Anterior cingulate cortex (tissue), 58 donors: ENCODE measurements at places on chromosomes 1 and 21.
A peak's percentile ranks its signal among the peaks of the same experiment; 100 is the strongest.

DNA sequence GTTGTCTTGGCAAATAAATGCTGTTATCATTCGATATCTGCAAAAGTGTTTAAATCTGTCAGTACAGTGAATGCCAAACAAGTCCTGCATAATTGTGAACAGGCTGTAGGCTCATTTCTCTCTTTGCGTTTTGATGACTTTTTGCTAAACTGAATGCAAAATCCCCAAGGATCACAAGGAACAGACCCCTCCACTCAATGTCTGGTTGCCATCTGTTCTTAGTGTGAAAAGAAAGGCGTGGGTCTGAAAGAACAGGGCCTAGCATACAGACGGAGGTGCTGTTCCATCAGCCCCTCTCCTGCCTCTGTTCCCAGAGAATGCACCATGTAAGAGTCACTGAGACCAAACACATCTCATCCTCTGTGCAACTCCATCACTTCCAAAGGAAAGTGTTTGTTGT is 40.4 kb downstream of the EIF2B3 start:
- DNase-seq = no peak

DNA sequence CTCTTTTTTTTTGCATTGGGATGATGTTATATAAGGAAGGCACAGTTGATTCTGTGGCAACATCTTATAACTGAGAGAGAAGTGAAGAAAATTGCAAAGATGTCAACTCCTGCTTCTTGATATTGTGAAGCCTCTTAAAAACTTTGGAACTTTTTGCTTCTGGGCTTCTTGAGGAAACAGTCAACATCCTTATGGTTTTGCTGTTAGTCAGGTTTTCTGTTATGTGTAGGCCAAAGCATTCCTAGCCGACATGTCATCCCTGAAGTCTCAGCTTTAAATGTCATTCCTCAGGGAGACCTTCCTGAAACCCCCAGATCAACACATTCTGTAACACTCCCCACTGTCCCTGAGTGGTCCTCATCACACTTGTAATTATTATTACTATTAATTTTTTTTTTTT is 12.6 kb downstream of the FALEC start:
- DNase-seq = no peak

- no peak for DNase-seq
These were observed 167.1 kb upstream of the BEND5 start for GRCh38 chr1:48943826-48944225.

DNA sequence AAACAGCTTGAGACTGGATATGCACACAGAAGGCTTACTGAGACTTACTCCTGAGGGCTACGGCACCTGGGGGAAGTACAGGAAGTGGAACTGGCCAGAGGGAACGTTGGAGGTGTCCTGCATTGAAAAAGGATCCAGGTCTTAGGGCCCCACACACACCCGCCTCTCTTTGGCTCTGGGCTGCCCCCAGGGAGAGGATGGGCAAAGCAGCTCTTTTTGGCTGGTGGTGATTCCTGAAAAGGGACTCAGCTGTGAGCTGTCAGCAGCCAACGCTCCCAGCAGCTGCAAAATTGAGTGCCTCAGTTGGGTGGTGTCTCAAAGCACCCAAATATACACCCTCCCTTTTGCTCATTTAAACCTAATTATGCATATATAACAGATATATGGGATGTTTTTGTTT is 213.2 kb downstream of the TNR start:
- DNase-seq = peak; percentile 6

DNA sequence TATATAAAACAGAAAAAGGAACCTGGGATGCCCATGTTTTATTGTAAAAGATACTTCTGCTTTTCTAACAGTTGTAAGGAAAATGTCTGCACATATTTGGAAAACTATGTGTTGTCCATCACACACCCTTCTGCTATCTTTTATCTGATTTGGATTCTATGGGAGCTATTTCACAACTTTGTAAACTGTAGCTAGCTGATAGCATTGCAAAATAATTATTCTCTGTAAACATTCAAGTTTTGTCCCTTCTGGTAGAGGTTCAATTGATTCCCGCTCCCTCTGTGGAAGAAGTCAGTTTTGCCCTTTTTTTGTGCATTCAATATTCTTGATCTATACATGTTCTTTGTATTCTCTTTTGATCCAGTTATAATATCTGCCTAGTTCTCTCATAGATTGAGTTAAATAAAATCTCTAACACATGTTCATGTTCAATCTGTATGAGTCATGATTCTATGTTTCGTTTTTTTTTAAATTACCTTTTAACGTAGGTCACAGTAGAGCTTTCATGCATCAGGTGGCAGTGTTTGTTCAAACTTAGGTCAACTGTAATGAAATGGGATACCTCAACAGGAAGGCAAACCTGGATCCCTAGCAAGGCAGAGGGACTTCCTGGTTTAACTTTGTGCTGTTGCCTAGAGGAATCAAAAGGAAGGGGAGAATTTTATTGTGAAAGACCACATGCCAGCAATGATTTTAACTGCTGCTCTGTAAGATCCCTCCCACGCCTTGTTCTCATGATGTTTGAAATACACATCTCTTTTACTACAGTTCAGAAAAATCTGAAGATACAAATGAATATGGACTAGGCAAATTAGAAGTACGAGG is 26.0 kb upstream of the BCL9 start:
- DNase-seq = no peak

DNA sequence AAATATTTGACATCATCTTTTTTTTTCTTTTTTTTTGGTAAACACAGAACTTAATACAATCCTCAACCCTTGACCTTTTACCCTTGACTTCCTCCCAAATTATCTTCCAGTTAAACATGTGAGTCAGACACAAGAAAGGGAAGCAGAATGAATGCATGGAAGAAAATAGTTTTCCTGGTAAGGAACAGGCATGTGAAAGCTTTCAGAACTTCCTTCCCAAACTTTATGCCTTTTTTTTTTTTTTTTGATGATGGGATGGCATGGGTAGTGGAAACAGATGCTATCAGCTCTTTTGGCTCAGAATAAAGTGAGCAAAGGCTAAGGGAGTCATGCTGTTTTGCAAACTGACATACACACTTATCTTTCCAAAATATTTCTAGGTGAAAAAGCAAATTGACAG is 1079.1 kb downstream of the TTLL7 start:
- DNase-seq = no peak

DNA sequence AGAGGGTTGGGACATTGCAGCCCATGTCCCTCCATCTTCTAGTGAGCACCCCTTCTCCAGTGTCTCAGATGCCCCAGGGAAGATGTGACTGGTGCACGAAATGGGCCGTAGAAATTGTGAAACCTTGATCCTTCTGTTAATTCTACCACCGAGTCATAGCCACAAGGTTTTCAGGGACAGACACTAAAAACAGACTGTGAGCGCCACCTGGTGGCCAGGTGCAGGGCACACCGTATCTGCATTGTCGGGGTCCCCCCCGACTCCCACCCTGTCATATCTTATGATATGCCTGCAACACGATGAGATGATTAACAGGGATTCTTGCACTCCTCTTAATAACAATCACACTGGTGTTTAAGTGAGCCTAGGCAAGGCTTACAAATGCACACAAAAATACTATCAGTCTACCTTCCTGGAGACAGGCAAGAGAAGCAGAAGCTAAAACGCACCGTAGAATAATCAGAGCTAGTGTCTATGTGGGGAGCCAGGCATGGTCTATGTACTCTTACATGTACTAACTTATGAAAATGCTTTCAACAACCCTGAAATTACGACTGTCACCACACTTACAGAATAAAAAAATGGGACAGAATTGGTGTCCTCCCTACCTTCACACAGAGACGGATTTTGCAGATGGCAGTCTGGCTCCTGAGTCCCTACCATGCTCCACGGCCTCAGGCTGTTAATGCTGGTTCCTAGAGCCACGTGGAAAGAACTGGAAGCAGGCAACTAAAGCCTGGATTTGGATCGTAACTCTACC is 57.9 kb downstream of the FHAD1 start:
- DNase-seq = peak; percentile 8

- DNase-seq = no peak
These were observed 272.9 kb upstream of the CSF3R start for GRCh38 chr1:36755303-36756230.

- no peak for DNase-seq
These were observed 27.1 kb downstream of the CITED4 start for GRCh38 chr1:40834968-40835545.

GRCh38 chr1:157596384-157596783 is 1.5 kb downstream of the FCRL4 start:
- no peak for DNase-seq

- DNase-seq = no peak
These were observed 9.2 kb downstream of the ADCY10 start for GRCh38 chr1:167904652-167905130.

DNA sequence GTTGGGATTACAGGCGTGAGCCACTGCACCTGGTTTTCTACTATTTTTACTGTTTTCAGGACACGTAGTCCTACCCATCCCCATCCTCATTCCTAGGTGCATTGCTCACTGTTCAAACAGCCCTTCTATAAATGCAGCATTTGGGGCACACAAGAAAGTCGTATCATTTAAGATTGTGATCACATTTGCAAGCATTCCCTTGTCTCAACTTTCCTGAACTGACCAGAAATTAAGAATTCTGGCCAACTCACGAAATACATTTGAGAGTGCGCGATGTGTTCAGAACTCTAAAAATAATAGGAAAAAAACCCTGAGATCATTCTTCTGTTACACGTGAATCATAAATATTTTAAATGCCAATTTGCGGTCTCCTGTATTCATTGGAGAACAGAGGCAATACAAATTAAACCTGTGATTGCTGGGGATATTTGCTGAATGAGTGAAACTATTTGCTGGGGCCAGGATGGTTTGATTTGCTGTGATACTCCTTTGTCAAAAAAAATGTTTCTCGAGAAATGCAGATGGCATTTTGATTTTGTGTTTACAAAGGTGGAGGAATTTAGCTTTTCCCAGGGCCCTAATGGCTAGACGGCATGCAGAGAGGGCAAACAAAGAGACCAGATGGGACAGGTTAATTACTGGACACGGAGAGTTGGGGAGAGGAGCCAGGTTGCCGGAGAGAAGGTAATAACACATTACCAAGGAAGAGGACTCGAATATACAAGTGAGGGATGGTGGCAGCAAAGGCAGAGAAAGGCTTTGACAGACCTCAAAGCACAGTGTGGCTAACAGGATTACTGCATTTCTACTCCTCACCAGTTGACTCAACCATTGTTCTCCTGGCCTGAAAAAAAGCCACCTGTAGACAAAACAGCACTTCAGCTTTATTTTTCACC is 38.4 kb downstream of the STPG1 start:
- no peak for DNase-seq

- DNase-seq = no peak
These were observed 6.5 kb downstream of the SOAT1 start for GRCh38 chr1:179300112-179300511.

DNA sequence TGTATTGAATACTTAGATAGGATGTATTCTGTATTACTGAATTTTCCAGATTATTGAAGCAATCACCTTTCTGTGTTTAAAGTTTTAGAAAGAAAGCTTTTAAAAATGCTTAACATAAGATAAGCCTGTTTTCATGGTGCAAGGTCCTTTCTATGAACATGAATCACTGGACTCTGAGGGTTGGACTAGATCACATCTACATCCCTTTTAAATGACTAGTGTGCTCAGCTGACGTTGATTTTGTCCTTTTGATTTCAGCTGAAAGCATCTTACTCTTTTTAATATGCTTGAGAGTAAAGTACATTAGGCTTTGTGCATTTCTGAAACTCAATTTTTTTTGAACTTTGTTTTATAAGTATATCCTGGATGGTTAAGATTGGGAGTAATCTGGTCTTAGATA is 16.2 kb downstream of the MIER1 start:
- no peak for DNase-seq

- DNase-seq = no peak
These were observed 1.1 kb downstream of the TTC3 start for GRCh38 chr21:37074197-37074510.

- no peak for DNase-seq
These were observed 1761.9 kb downstream of the PLA2G4A start for GRCh38 chr1:188590641-188591040.

DNA sequence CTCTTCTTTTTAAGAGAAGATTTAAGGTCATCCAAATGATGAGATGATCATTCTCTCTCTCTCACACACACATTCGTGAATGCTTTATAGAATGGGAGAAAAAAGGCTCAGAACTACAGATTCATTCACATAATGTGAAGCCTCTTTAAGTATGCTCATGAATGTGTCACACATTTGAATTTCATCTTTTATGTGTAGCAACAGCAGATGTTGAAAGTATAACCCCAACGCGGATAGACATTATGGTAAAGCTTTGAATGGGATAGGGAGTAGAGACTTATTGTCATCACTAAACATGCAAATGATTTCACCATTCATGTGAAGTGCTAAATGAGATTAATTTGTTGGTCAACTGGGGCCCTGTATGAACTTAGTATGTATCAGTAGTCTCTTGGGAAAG is 15.7 kb upstream of the PKN2 start:
- DNase-seq = no peak

DNA sequence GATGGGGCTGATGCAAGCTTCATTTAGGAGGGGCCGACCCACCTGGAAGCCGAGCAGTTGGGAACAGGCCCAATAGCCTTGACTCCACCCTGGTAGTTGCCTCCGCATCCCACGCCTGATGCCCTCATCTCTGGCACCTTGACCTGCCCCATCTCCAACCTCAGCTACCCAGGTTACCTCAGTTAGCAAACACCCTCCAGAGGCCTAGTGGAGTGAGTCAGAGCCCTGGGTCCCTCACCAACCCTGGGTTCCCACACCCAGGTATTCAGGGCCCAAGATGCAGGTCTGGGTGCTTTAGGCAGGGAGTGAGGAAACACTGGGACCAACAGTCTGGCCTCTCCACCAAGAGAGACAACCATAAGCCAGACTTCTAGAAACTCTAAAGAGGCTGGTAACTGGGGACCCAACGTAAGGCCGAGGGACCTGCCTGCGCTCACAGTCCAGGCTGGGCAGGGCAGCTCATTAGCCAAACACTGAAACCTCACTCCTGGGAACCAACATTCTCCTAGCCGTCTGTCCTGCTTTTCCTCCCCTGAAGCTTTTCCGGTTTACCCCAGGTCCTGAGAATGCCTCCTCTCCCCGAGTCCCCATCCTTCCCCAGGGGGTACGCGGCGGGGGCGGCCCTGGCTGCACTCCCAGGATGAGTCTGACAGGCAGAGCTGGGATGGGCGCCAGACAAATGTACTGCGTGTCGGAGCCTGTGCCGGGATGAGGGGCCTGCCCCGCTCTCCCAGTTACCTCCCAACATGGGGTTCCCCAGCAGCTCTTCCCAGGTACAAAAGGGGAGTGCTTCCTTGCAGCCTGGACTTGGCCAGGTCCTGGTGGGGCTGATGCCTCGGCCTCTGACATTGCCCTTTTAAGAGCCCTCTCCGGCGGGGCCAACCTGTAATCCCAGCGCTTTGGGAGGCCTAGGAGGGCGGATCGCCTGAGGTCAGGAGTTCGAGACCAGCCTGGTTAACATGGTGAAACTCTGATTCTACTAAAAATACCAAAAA is 8.9 kb upstream of the CELSR2 start:
- peak; percentile 39 for DNase-seq

GRCh38 chr1:168726281-168726680 is 2.7 kb downstream of the DPT start:
- no peak for DNase-seq
